Fibroblast of the conjunctiva (primary cell): ENCODE measurements at places on chromosomes 13 and 19.
A peak's percentile ranks its signal among the peaks of the same experiment; 100 is the strongest.

GRCh38 chr19:38055655-38056521, 148.9 kb downstream of the SIPA1L3 start:
- no peak for DNase-seq

DNA sequence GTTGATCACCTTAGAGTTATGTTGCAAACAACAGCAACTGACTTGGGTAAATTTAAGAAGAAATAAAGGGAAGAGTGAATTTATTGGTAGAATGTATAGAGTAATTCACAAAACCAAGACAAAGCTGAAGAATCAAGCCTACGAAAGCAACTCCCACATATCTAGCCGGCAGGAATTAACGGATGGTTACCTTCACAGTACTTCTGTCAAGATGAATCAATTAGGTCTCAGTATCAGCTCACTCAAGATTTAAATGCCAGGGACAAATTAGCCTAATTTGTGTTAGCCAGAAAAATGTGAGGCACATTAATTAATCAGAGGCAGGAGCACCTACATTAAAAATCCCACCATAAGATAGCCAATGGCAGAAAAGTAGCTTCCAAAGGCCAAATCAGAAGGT, 10.7 kb downstream of the KPNA3 start:
- no peak for DNase-seq

- no peak for DNase-seq
Measured at GRCh38 chr19:21463449-21464105, 41.8 kb upstream of the ZNF429 start.

- no peak for DNase-seq
Measured at GRCh38 chr19:42198676-42199439, 18.6 kb downstream of the DEDD2 start.

DNA sequence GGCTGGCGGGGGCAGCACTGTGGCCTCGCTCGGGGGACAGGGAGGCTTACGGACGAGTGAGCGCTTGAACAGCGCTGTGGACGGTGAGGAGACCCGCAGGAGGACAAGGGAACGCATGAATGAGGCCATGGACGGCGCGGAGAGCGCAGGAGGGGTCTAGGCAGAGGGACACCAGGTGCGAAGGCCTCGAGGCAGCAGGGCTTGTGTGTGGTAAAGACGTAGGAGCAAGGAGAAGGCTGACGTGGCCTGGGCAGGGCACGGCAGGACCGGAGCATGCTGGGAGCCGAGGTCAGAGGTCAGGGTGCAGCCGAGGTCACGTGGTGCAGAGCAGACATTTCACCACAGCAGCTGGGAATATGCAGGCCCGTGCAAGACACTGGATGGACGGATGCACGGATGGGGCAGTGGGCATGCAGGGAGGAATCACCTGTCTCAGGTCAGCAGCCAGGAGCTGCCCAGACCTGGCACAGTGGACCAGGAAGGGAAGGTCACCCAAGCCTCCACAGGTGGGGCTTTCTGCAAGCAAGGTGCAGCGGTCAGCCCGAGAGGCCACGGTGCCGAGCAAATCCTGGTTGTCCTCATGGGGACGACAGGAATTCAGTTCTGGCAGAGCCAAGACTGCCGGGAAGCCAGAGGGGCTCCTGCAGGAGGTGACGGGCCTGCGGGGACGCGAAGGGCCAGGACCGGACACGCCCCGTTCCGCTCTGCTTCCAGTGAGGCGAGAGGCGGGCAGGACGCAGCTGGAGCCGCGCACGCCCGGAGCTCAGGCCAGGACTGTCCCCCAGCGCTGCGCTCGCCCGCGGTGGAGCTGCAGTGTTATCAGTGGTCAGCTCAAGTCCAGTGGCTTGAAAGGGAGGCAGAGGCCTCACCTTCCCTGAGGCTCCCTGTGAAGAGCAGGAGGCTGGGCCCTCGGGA, 72.2 kb downstream of the RASA3 start:
- DNase-seq: no peak

- DNase-seq: peak; percentile 95
Measured at GRCh38 chr13:67230404-67231288, 510 bp upstream of the PCDH9 start.

DNA sequence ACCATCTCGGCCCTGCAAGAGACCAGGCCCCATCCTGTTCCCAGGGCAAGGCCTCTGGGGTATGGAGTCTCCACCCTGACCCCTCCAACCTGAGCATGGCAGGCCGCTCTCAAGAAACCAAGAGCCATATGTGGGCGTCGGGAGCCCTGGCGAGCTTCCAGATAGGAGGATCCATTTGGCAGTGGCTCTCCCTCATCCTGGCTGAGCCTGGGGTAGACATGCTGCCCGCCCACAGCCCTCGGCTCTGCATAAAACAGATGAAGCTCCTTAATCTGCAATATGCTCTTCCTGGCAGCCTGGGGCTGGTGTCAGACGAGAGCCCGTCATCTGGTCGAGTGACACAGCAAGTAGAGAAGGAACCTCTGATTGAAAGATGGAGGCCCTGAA, 6.1 kb downstream of the ATP13A1 start:
- no peak for DNase-seq

DNA sequence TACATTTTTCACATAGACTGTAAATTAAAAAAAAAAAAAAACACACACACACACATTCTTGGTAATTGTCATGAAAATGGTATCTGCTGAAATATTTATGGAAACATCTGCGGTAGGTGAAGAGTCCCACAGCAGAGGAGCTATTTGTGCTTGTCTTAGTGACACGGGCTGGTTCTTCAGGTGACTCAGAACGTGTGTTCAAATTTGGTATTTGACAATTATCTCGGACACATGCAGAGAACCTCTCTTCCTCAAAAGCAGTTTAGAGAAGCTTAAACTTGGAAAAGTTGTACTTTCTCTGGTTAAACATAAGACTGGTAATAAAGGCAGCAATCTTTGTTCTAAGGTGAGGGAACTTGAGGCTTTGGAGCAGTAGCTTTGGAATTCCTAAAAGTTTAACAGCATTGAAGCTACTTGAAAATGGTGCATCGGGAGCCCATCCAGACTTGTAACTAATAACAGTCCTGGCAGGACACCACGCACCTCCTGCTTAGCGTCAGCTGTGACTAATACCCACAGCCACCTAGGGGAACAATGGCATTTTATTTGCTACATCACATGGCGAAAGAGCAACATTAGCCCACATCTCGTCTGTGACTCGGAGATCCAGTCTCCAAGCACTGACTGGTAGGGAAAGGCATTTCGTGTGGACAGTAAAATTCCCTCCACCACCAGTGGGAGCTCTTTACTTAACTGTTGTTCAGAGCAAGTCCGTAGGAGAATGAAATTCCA, 1505.1 kb upstream of the SLC10A2 start:
- peak; percentile 53 for DNase-seq

- DNase-seq: no peak
Measured at GRCh38 chr19:50573741-50574461, 5.7 kb upstream of the LRRC4B start.

GRCh38 chr13:73717632-73718031, 416.6 kb downstream of the KLF12 start:
- DNase-seq: no peak

- DNase-seq: peak; percentile 22
Measured at GRCh38 chr19:7242601-7243258, 51.5 kb downstream of the INSR start.

DNA sequence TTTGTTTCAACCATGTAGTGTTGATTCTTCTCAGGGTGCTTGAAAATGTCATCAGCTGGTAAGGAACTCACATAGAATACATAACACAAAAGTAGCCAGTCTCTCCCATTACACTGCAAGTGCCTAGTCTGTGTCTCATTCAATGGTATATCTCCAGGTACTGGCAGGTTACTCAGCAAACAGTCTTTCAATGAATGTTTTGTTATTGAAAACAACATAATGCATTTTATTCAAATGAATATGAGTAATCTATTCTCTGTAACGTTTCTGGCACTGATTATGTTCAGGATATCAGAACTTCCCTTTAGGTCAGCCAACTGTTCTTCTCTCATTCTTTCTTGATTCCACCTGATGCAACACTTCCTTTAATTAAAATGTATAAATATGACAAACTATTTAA, 68.0 kb upstream of the SLITRK1 start:
- DNase-seq: no peak

DNA sequence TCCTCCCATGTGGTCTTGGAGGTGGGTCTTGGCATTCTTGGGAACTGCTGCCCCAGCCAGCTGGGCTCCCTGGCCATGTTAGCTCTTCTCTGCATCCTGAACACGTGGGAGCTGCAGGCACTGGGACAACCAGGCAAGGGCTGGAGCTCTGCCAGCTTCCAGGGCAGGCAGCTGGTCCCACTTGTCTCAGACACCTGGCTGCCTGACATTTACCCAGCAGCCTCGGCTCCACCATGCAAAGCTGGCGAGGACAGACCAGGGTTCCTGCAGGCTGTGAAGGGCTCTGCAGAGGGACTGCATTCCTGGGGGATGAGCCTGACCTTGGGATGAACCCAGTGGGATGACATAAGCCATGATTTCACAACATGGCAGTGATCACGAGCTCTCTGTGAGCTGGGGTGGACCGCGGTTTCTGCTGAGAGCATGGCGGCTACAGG, 99.0 kb upstream of the TSHZ3 start:
- DNase-seq: peak; percentile 28

- DNase-seq: no peak
Measured at GRCh38 chr19:46976845-46977320, 42.8 kb upstream of the NPAS1 start.

- DNase-seq: no peak
Measured at GRCh38 chr13:111304041-111304544, 16.3 kb upstream of the TEX29 start.

DNA sequence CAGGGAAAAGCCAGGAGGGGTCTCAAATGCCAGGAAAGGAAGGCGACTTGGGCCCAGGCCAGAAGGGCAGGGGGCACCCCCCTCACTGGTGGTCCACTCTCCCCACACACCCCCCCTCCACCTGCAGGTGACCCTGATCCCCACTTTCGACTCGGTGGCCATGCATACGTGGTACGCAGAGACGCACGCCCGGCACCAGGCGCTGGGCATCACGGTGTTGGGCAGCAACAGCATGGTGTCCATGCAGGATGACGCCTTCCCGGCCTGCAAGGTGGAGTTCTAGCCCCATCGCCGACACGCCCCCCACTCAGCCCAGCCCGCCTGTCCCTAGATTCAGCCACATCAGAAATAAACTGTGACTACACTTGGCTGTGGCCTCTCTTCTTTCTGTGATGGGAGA, 14.9 kb downstream of the MAP1S start:
- no peak for DNase-seq

GRCh38 chr13:113741191-113741668, 17.8 kb upstream of the TMEM255B start:
- DNase-seq: no peak

DNA sequence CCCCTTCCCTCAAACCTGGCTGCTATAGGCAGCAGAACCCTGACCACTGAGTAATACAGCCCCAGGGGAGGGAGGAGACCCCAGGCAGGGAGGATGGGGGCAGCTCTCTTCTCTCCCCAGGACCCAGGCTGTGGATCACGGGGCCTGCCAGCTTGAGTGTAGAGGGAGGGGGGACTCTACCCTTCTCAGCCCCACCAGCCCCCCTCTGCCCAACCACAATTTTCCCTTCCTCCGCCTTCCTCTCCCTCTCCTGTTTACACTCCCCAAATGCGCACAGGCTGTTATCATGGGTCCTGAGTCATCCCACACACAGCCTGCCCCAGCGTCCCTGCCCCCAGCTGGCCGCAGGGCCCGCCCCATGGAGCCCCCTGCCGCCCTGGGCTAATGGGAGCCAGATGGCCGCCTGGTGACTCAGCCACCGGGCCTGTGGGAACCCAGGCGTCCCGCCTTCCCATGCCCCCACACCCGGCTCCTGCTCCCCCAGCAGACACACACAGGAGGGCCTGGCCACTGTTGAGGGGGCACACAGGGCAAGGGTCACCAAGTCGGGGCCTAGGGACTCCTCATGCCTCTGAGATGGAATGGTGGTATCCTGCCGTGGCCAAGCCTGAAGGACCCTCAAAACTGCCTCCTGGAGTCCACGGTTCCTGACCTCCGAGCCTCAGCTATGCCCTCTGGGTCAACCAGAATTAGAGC, 13.6 kb downstream of the CCDC97 start:
- peak; percentile 88 for DNase-seq

GRCh38 chr13:40756042-40756441, 14.9 kb downstream of the MRPS31 start:
- no peak for DNase-seq

DNA sequence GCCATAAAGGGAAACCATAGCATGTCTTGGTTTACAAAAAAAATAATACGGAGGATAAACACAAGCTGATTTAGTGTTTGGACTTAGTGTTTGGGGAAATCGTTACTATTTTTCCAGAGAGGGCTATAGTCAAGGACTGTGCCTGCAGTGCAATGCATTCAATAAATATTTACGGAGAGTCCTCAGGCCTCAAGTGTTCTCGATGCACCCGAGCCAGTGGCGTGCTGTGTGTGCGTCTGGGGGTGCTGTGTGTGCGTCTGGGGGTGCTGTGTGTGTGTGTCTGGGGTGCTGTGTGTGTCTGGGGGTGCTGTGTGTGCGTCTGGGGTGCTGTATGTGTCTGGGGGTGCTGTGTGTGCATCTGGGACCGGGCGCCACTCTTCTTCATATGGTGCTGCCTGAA, 71.7 kb upstream of the GTF3A start:
- DNase-seq: no peak

DNA sequence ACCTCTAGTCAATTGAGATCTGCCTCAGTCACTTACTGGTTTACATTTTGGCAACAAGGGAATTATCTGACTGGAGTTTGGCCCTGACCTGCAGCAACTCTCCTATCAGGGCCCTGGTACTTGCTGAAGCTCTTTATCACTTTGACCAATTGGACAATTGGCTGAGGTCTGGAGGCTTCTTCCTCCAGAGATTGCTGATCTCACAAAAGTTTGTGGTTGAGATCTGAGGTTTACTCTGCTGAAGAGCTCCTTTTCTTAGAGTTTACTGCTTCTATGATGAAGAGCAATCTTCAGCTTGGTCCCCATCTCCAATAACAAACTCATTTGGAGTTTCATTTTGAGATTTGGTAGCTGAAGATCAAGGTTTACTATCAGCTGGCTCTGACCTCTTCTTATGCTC, 276.9 kb upstream of the SGCG start:
- DNase-seq: no peak

- no peak for DNase-seq
Measured at GRCh38 chr19:20278342-20278741, 111.3 kb downstream of the ZNF486 start.

DNA sequence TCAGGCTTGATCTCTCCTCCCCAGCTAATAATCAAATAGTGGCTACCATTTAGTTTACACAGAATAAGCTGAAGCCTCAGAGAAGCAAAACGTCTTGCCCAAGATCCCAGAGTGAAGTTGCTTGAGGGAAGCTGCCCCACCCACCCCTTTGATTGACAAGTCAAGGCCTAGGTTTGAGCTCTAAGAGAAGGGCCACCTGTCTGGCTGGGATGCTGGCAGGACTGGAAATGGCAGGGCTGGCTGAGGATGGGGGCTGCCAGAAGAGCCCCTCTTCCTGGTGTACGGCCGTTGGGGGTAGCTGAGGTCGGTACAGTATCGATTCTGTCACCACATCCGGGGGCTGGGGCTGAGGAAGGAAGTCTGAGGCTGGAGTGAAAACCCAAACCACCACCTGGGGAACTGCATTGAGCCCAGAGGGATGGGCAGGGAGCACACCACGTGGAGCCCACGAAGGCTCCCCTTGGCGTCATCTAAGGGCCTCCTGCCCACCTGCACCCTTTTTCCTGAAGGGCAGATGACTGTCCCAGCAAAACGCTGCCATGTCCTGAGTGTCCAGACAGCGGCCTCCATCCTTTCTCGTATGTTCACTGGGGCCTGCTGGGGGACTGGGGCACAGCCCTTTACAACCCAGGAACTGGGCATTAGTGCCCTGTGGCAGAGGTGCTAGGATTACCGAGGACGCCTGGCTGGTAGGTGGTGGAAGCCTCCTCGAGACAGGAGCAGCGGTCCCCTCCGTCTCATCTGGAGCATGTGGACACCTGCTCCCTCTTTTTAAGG, 1.4 kb upstream of the PRKD2 start:
- no peak for DNase-seq

GRCh38 chr13:30623392-30623791, 5.7 kb downstream of the USPL1 start:
- DNase-seq: no peak
